ENCODE measurements at places on chromosomes 12 and 14.

DNA sequence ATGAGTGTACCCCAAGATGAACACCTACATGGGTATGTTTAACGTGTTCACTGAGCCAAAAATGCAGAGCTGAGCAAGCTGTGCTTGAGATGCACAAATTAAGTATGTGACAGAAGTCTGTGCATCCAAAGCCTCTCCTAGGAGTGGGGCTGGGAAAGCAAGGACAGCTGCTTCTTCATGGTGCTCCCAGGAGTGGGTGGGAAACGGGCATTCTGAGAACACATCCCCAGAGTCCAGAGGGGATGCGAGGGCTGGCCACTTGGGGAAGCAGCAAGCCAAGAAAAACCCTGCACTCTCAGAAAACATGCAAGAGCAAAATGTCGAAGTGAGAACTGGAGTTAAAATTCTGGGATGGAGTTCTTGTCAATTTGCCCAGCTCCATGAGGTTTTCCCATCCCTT is 414.3 kb downstream of the BCAT1 start:
- DNase-seq: peak; percentile 54

- DNase-seq: no peak
Observed at GRCh38 chr14:22159099-22159498, 429.9 kb downstream of the DAD1 start.

- no peak for DNase-seq
Observed at GRCh38 chr14:33842299-33842698, 108.6 kb downstream of the EGLN3 start.

- no peak for DNase-seq
Observed at GRCh38 chr12:11133816-11134215, 628 bp downstream of the TAS2R30 start.

GRCh38 chr14:61713724-61714437 is 18.6 kb downstream of the HIF1A start:
- no peak for DNase-seq

GRCh38 chr14:105092171-105093037 is 27.2 kb upstream of the GPR132 start:
- no peak for DNase-seq

- peak; percentile 85 for DNase-seq
Observed at GRCh38 chr12:4857472-4858291, 52.0 kb upstream of the KCNA1 start.

DNA sequence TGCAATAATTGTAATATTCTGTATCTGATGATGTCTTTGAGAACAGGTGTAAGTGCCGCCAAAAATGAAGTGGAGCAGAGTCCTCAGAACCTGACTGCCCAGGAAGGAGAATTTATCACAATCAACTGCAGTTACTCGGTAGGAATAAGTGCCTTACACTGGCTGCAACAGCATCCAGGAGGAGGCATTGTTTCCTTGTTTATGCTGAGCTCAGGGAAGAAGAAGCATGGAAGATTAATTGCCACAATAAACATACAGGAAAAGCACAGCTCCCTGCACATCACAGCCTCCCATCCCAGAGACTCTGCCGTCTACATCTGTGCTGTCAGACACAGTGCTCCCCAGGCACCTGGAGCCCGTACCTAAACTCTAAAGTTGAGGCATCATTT is 268.7 kb downstream of the DAD1 start:
- no peak for DNase-seq

DNA sequence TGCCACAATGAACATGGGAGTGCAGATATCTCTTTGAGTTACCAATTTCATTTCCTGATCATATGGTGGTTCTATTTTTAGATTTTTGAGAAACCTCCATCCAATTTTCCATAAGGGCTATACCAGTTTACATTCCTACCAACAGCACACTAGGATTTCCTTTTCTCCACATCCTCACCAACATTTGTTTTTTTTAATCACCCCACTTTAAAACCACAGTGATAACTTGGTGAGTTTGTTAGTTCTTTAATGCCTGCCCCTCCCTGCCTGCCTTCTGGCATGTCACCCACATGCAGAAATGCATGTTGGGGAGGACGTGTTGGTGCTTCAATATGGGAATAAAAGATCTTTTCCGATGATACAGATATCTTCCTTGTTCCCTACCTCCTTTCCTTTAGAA is 167.9 kb downstream of the CAND1 start:
- no peak for DNase-seq

DNA sequence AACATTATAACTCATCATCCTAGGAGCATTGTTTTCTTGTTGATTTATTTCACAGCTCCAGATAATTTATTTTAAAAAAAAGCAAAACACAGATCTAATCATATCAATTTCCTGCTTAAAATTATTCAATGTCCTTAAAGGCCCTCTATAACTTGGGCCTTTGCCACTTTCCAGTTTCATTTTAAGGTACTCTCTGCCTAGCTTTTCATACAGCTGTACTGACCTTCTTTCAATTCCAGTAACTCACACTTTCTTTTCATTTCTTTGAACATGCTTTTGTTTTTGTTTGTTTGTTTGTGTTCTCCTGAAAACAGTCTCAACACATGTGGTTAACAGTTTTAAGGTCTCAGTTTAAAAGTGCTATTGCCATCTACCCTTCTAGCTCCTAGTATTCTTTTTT is 281.9 kb downstream of the ACSS3 start:
- no peak for DNase-seq

DNA sequence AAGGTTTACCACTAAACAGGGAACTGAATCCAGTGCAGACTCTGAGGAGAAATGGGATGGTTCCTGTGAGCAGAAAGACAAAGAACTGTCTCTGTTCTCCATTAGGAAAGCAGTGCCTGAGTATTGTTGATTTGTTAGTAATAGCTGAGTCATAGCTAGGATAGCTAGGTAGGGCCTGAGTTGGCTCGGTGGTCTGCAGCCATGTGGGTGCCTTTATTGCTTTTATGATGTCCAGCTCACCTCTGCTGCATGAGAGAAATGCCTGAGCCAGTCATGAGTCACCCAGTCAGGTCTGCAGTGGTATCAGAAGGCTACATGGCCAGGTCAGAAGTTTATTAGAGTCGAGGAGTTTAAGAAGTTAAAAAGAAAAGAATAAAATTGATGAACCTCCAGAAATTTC is 24.2 kb downstream of the TRHDE start:
- no peak for DNase-seq
